ENCODE measurements at places on chromosomes 7 and 10.

DNA sequence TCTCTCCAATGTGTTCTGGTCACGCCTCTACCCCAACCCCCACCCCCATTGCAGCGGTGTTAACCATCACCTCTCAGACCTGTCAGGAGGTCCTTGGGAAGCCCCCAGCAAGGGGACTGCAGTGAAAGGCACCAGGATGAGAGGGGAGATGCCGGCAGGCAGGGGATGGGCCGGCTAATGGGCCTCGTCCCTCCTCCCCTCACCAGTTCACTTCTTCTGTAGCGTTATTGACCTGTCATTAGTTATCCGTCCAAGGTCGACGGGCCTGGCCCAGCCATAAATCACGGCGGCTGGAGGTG, 18.8 kb downstream of the POLL start:
- DNase-seq: no peak

GRCh38 chr7:157754416-157754790, 417.6 kb downstream of the DNAJB6 start:
- no peak for DNase-seq

- DNase-seq: no peak
These were observed 675.8 kb downstream of the KCNMA1 start for GRCh38 chr10:76961841-76962240.

DNA sequence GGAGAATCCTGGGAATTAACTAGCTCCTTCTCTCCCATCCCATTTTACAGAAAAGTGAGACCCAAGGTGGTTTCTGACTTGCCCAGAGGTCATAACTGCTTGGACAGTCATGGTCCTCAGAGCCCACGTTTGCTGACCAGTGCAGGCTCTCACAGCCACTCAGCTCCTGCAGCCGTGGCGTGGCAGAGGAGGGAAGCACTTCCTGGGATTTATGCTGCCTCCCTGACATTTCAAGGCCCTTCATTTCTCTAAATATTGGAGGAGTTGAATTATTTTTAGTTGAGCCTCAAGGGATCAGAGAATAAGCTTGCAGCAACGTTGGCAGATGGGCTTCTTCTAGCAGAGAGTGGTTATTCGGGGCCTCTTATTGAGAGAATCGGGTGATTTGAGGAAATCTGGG, 77.1 kb downstream of the LHPP start:
- DNase-seq: no peak

DNA sequence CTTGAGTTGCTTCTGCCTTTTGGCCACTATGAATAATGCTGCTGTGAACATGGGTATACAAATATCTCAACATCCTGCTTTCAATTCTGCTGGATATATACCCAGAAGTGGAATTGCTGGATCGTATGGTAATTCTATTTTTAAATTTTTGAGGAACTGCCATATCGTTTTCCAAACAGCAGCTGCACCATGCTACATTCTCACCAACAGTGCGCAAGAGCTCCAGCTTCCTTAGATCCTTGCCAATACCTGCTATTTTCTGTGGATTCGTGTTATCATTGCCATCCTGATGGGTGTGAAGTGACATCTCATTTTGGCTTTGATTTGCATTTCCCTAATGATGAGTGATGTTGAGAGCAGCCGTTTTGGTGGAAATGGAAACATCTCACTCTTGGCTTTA, 26.7 kb downstream of the FRMD4A start:
- no peak for DNase-seq

GRCh38 chr10:59736749-59737148, 16.5 kb downstream of the MRLN start:
- DNase-seq: no peak

DNA sequence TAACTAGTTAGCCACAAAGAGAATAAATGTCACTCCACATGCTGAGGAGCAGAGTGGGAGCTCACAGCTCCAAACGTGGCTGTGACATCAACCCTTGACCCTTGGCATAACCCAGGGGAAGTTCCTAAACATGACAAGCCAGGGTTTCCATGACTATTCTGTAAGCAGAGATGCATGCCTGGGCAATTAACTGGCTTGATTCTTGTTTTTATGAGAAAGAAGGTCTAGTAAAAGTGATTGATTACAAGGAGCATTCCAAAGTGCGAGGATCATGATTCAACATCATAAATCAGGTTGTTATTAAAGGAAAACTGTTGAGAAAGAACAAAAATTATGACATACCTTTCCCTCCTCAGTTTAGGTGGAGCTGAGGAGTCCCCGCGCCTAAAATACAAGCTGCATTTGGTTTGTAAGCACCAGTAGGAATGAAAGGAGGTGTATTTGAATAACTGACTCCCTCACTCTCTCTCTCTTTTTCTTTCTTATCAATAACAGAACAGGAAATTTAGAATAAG, 108.4 kb downstream of the SFMBT2 start:
- no peak for DNase-seq

DNA sequence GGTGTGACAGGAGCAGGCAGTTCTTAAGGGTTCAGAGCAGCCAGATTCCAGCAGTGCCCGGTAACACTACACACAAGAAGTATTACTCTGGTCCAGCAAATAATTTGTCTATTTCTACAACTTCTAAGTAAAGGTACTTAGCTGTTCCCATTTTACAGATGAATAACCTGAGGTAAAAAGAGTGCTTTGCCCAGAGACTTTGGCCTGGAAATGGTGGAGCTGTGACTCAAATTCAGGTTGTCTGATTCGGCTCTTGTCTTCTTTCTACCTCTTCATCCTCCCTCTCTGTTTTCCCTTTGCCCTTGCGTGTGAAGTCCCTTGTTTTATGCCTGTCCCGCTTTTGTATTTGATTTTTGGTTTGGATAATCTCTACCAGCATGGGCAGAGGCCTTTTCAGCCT, 17.1 kb downstream of the SFRP5 start:
- no peak for DNase-seq

GRCh38 chr10:131436458-131436857, 124.9 kb upstream of the TCERG1L start:
- DNase-seq: no peak

DNA sequence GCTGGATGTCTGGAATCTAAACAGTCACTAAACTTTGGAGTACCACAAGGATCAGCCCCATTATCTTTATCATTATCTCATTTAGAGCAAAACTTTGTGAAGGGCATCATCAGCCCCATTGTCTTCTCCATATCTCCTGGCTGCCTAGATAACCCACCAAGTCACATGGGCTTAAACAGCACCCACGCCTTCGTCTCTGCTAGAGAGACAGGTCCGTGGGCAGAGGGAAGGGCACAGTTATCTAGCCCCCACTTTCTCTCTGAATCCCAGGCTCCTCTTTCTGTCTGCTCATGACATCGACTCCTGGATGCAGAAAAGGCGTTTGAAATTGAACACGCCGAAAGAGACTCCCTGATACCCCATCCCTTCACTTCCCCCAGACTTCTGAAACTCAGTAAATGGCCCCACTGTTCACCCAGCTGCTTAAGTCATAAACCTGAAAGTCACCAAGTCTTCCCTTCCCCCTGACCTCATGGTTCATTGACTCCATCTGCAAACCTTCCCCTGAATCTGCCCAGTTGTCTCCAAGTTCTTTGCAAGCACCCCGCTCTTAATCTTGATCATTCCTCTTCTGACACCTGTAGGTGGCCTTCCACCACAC, 20.9 kb upstream of the PARD3 start:
- DNase-seq: no peak

GRCh38 chr7:87128861-87129267, 23.4 kb upstream of the DMTF1 start:
- DNase-seq: no peak

GRCh38 chr7:78435355-78435754, 636.8 kb downstream of the PHTF2 start:
- DNase-seq: no peak

DNA sequence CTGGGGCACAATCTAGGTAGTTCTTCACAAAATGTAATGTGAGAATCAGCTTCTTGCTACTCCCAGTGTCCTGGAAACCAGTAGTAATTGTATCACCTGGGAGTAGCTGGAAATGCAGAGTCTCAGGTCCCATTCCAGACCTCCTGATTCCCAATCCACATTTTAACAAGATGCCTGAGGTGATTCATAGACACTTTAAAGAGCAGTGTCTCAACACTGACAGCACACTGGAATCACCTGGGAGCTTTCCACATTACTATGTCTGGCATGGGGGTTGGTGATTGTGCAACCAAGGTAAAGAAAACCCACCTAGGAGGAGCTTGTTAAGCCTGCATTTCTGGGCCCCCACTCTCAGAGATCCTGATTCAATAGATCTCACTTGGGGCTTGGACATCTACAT, 11.1 kb downstream of the DPY19L1 start:
- no peak for DNase-seq

GRCh38 chr10:16644146-16644545, 122.5 kb upstream of the C1QL3 start:
- DNase-seq: no peak

DNA sequence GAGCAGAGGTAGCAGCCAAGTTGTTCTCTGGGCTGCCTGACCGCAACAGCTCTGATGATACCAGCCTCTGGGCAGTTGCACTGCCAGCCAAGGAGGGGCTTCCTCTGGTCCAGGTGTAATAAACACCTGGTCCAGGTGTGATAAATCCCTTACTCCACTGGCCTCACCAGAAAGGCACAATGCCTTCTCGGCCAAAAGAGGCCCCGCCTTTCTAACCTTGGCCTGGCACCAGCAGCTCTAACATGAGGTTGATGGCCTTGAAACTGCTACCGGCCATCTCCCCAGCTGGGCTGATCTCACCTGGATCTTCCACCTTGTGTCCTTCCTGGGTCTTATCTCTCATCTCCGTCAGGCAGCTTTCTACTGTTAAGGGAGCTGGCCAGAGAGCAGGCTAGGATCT, 45.5 kb upstream of the PDZD8 start:
- DNase-seq: no peak

- DNase-seq: no peak
These were observed 1007.2 kb downstream of the REEP3 start for GRCh38 chr10:64528294-64529002.

- no peak for DNase-seq
These were observed 3.0 kb downstream of the ZFAND2A start for GRCh38 chr7:1156782-1157535.

DNA sequence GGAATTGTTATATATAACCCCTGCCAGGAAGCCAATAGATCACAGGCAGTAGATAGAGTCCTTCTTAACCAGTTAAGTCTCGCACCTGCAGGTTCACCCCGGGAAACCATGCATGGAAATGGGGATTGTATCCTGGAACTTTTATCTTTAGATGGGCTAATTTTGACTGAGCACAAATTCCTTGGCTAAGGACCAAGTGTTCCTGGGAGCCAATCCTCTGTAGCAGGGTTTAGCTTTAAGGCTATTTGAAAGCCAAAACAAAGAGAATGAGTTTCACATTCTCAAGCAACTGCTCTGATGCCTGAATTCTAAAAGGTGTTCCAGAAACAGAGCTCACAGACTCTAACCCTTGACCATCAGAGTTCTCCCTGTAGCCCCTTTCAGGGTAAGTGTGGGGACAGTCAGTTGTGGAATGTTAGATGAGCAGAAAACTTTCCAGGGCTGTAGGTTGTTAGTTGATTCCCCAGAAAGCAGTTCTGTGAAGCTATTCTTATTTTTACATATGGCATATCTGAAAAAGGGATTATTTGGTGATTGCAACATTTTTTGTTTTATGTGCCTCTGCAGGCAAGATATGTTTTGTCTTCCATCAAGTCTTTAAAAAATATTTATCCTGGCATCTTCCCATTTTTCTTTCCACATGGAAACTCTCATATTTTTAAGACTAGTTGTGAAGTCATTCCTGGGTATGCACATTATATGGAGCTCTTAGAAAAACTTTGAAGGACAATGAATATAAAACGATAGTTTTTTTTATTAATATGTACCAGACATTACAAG, 16.2 kb upstream of the NPVF start:
- no peak for DNase-seq

DNA sequence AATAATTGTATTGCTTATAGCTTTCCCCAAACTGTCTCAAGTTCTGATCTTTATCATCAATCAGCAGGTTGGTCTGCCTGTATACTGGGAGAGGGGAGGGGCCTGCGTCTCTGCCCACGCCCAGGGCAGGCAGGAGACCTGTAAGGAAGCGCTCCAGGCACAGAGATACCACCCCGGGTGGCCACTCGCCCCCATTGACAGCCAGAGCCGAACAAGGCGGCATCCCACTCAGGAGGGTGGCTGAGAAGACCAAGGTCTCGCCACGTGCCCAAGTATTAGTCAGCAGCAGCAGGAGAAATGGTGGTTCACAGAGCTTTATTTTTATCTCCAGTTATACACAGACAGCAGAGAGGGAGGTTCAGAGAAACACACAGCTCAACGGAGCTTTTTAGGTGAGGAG, 7.2 kb downstream of the STK32C start:
- DNase-seq: no peak

DNA sequence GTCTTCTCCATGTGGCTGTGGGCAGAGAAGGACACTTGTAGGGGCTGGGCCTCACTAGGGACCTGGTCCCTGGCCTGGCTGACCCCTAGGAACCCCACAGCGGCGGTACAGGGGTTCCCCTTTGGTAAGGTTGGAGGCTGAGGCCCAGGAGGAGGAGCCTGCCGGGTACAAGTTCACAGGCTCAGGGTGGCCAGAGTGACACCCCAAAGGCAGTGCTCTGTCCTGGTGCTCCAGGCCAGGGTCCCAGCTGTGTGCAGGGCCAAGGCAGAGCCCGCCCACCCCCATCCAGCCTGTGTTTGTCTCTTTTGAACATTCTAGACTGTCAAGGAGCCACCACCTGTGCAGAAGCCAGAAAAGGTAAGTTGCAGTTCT, 23.3 kb downstream of the ANTXRL start:
- DNase-seq: no peak

DNA sequence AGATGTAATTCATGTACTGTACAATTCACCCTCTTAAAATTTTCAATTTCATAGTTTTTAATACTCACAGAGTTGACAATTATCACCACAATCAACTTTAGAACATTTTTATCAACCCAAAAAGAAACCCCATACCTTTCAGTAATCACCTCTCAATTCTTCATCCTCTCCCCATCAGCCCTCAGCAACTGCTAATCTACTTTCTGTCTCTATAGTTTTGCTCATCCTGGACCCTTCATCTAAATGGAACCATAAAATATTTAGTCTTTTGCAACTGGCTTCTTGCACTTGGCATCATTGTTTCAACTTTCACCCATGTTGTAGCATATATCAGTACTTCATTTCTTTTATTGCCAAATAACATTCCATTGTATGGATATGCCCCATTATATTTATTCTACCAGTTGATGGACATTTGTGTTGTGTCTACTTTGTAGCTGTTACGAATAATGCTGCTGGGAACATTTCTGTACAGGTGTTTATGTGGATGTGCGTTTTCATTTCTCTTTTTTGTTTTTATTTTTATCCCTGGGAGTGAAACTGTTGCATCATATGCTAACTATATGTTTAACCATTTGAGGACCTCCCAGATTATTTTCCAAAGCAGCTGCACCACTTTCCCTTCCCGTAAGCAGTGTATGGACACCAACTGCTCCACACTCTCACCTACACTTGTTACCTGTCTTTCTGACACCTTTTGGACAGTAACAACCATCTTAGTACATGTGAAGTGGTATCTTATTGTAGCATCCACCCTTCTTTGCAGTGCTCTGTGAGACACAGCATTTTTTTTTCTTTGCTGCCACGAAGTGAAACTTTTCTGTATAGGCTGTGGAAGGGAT, 65.4 kb upstream of the APBB1IP start:
- DNase-seq: no peak
